ENCODE measurements at places on chromosomes 7 and 10. TPM values are rescaled to one million over a fixed set of nuclear protein-coding genes. Genes with fewer than 3 reads are reported as not detected.

DNA sequence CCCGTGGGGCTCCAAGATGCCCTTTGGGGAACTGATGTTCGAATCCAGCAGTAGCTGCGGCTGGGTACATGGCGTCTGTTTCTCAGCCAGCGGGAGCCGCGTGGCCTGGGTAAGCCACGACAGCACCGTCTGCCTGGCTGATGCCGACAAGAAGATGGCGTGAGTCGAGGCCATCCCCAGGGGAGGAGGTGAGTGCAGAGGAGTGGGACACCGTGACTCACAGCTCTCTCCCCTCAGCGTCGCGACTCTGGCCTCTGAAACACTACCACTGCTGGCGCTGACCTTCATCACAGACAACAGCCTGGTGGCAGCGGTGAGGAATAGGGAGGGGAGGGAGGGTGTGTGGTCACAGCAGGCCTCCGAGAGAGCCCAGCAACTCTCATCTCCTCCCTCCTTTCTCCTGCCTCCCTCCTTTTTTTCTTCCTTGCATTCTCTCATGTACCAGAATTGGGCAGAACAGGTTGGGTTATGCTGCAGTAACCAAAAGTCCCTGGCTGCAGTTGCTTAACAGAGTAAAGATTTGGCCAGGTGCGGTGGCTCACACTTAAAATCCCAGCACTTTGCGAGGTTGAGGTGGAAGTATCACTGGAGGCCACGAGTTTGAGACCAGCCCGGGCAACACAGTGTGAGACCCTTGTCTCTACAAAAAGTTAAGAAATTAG lies 16.5 kb downstream of the ARPC1B start:
- no peak for DNase-seq

DNA sequence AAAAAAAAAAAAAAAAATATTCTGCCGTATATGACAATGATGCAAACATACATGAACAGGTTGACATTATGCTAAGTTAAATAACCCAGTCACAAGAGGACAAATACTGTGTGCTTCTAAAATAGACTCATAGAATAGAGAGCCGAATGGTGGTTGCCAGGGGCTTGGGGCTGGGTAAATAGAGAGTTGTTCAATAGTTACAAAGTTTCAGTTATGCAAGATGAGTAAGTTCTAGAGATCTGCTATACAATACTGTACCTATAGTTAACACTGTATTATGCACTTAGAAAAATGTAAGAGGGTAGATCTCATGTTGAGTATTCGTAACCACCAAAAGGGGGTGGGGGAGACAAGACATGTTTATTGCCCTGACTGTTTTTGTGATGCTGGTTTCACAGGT lies 77.1 kb upstream of the GNAI1 start:
- no peak for DNase-seq

INSIG1 gene
- polyA plus RNA-seq, result 25.4 TPM

DOCK1 gene
- 70.0 TPM for polyA plus RNA-seq

- DNase-seq, result no peak
These were observed 4.4 kb upstream of the SNX13 start for GRCh38 chr7:17944720-17945119.

DNA sequence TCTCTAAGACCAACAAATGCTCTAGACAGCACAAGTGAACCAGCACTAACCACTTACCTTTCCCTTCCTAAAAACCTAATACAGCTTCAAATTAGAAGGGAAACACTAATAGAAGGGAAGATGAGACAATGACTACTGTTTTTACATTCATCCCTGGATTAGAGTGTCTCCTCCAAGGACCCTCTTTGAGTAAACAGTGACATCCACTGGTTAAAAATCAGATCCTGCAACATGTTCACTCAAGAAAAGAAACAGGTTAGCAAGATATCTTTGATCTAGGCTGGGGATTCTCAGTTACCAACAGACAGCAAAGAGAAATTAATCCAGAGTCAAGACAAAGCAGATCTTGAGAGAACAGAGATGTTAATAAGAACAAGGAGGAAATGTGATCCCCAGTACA lies 177.7 kb upstream of the GHITM start:
- DNase-seq, result no peak

DNA sequence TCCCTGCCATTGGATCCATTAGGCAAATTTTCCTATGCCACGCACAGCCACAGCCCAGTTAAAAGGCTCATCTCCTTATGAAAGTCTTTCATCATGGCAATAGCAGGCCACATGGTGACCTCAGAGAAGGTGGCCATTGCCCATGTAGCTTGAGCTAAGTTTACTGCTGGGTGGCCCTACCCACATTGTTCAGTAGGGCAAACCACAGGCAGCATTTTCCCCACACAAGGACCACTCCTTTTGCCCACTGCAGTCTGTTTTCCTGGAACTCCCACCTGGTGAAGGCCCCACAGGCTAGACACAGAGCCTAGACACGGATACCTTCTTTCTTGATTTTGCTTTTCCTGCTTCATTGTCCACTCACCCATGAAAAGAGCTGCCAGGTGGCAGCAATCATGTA lies 101.5 kb upstream of the NPVF start:
- no peak for DNase-seq

DNA sequence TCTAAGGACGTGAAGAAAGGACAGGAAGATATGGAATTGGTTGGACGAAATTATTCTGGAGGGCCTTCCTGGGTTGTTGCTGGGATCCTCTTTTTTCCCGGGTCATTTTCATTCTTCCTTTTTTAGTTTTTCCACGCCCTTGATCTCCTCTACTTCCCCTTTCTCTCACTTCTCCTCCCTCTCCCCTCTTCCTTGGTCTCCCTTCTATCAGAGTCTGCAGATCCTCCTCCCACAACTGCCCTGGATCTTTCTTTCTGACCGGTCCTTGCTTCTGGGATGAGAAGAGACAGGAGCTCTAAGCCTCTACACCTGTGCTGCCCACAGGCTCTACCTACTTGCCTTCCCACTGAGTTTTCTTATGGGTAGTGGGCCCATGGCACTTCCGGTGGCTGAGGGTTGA lies 103.7 kb upstream of the RELN start:
- DNase-seq, result no peak
